Frontal cortex (tissue), 4 donors: ENCODE measurements at places on chromosomes 1 and 21.
A peak's percentile ranks its signal among the peaks of the same experiment; 100 is the strongest.

- no peak for DNase-seq
Measured at GRCh38 chr1:25991937-25992688, 5.8 kb downstream of the PAFAH2 start.

GRCh38 chr1:85200463-85201339, at the start of gene SYDE2:
Gene SYDE2, minus strand, starts transcription at chr1:85201016. Its CDS starts 20 bp downstream, at chr1:85200996.
- peak; percentile 76 for DNase-seq

- no peak for DNase-seq
Measured at GRCh38 chr21:41973427-41973831, 19.6 kb upstream of the C2CD2 start.

DNA sequence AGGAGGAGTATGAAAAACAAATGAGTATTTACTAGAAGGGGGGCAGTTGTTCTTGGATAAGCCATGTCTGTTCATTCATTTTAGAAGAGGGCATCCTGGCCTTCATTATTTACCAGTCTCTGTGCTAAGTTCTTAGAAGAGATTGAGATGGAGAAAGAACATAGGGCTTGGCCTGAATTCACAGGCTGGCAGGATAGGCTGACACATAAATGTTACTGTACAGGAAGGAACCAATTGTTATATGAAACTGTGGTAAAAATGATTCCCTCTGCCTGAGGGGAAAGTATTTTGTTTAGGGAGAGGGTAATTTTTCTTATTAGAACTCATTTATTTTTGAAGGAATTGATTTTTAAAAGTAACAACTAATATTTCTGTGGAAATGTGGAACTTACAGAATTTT, 99.5 kb downstream of the MAN1A2 start:
- no peak for DNase-seq

DNA sequence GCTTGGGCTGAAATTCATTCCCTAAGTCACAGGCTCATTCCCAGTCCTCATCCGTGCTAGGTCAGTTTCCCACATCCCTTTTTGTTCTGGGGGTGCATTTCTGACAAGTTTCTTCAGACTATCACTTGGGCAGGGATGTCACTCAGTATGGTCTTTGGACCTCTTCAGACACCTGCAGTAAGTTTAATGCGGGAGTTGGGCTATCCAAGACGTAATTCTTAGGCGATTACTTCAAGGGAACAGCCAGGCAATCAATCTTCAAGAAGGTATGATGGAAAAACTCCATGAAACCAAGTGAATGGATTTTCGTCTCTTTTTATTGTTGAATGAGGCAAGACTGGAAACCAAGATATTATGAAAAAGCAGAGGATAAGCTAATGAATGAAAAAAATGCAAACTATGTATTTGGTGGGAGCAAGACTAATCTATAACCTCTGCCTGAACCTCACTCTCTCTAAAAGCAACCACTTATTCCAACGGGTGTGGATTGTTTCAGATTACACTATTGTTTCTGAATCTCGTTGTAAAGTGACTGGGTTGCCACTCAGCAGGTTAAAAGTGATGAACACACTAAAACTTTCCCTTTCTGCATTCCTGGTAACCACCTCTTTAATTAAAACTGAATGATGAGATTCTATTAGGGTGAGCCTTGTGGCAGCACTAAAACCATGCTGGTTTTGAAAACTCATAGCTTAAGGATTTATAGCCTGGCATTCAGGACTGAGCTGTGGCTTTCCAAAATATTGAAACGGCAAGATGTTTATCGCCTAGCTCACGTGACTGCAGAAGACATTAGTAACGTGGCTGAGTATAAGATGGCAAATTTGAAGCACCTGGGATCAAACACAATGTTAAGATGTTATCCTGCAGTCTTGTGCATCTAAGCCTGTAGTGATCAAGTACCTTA, 1.1 kb downstream of the RASAL2 start:
- peak; percentile 23 for DNase-seq

DNA sequence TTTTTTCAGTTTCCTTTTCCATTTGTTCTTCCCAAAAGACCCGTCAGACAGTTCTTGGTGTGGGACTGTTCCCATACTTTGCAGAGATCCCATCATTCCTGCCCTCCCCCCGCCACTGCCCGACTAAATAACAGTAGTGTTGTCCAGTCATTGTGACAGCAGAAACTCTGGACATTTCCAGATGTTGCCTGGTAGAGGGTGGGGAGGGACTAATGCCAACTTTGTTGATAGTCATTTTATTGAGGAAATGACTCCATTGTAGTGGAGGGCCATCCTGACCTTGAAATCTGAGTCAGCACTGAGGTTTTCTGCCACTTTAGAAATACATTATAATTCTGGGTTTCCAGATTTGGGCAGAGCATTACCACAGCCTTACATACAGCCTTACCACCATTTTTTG, 85.4 kb downstream of the CEP350 start:
- DNase-seq = peak; percentile 5

GRCh38 chr1:82318265-82318664, 517.5 kb downstream of the ADGRL2 start:
- no peak for DNase-seq

DNA sequence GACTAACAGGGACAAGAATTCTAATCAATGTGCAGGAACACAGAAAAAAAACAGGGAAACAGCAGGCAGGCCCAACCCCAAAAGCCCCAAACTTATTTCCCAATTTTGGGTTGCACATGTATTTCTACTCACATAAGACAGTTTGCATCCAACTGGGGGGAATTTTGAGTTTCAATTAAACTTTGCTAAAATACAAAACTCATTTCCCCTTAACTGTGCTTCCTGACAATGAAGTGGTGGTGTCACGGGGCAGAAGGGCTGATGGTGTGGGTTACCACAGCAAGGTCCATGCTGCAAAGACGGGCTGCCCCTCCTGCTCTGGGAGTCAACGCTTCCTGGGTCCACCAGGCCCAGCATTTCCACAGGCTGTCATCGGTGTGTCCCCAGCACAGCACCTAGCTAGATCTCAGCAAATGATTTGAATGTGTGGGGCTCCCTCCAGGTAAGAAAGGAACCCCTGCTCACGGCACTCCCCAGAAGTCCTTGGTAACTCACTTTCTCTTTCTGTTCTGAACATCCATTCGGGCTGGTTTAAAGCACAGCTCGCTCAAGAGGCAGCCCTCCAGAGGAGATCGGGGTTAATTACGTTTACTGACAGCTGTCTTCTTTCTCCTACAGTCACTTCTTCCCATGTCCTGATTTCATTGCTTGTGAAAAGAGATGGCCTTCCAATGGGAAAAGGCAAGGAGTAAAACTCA, 27.4 kb downstream of the HIVEP3 start:
- DNase-seq = no peak

DNA sequence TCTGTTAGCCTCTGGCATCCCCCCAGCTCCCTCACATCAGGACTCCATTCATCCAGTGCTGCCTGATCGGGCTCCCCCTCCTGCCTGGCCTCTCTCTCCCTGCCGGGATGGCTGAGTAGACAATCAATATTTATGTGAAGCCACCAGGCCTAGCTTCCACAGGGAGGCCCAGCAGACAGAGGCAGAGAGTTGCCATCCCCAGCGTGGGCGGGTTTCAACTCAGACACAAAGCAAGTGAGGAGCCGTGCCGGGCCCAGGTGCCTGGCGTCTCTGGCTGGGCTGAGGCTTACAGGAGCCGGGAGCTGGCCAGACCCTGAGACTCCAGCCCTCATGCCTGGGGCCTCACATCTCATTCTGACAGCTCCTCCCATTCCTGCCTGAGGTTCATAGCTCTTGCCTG, 34.5 kb upstream of the ATP2B4 start:
- no peak for DNase-seq
